ENCODE measurements at places on chromosomes 4 and X.
A peak's percentile ranks its signal among the peaks of the same experiment; 100 is the strongest.

DNA sequence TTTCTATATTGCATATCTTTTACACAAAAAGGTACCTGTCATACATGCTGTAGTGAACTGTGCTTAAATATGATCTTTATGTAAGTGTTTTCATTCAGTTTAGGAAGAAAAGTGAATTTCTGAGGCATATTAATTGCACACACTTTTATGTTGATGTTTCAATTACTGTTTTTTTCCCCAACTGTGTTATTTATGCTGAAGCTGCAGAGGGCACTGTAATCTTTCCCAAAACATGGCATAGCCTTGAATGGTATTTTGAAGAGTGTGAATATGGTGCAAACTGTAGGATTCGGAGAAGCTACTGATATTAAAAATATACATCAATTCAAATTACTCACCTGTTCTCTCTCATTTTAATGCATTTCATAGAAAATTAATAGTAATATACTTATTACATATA lies 6.0 kb upstream of the CENPE start:
- DNase-seq = no peak

- no peak for DNase-seq
These were observed 545.7 kb upstream of the PABPC4L start for GRCh38 chr4:134747108-134747805.

GRCh38 chr4:115054836-115055235 lies 58.6 kb downstream of the NDST4 start:
- no peak for DNase-seq

DNA sequence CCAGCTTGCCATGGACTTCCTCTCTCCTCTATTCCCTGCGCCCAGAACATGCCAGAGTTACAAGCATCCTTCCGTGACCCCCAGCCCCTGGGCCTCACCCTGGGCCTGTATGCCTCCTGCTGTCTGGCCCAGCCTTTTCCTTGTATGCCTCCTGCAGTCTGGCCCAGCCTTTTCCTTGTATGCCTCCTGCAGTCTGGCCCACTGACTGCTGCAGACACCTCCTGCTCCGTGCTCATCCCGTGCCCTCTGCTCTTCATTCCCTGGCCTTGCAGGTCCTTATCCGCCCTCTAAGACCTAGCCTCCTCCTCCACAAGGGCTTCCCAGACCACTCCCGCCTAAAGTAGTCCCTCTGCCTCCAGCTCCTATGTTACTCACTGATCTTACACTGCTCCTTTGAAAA lies 44.2 kb downstream of the IRF2 start:
- DNase-seq = no peak

DNA sequence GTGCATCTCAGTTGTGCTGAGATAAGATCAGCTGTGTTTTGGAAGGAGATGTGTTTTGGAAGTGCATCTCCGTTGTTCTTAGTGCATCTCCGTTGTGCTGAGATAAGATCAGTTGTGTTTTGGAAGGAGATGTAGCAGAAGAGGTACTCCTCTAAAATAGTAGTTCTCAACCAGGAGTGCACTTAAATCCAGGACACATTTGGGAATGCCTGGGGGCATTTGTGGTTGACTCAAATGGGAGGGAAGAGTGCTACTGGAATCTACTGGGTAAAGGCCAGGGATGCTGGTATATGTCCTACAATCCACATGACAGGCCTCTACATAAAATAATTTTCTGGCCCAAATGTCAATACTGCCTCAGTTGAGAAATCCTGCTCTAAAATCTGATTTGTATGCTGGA lies 70.8 kb upstream of the CHRDL1 start:
- no peak for DNase-seq

GRCh38 chr4:40731792-40732245 lies 17.9 kb upstream of the NSUN7 start:
- DNase-seq = no peak

DNA sequence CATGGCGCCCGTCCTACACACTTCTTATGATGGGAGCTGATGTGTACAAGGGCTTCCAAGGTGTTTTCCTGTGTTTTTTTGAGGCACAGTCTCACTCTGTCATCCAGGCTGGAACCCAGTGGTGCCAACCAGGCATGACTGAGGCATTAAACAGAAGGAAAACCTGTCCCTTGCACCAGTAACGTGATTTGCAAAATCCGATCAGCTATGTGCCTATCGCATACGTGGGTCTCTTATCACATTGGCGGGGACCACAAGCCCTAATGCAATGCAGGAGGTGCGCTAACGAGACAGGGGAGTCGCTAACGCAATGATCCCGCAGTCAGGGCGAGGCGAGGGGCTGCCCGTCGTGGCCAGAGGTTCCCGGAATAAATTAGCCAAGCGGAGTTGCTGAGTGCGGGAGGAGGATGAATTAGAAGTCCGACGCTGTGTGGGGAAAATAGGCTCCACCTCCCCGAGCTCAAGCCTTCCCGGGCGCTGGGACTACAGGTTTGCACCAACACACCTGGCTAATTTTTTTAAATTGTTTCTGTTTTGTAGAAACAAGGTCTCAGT lies 162.7 kb downstream of the SHOX start:
- no peak for DNase-seq

GRCh38 chr4:65791111-65791811 lies 121.0 kb upstream of the EPHA5 start:
- no peak for DNase-seq

DNA sequence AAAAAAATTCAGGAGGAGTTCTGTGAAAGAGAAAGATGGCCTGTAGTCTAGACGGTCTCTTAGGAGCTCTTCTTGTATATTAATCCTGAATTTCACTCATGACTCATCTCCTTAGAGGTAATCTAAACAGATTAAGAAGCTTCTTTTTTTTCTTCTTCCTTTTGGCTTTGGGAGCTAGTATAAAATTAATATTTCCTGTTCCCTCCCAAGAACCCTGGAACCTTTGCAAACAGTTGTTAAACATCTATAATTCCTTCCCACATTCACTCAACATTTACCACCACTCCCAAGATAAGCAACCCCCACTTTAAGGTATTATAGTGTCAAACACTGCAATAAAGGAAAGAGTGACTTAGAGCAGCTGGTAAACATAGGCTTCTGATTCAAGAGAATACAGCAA lies 146.4 kb upstream of the EDNRA start:
- DNase-seq = no peak

- DNase-seq = no peak
These were observed 1393.1 kb upstream of the DIAPH2 start for GRCh38 chrX:95291561-95291960.

GRCh38 chrX:132426695-132427281 lies 62.0 kb downstream of the MBNL3 start:
- DNase-seq = no peak

DNA sequence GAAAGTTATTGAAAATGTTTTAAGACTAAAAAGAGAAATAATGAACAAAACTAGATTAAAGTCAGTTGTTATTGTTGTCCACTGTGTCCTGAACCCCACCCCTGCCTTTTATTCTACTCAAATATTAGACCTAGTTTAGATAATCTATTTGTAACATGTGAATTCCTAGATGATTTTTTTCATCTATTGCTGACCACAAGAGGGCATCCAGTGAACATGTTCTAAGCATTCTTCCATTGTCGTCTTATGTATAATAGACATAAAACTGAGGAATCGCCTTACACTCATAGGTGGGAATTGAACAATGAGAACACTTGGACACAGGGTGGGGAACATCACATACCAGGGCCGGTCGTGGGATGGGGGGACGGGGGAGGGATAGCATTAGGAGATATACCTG lies 36.4 kb upstream of the HPRT1 start:
- no peak for DNase-seq

DNA sequence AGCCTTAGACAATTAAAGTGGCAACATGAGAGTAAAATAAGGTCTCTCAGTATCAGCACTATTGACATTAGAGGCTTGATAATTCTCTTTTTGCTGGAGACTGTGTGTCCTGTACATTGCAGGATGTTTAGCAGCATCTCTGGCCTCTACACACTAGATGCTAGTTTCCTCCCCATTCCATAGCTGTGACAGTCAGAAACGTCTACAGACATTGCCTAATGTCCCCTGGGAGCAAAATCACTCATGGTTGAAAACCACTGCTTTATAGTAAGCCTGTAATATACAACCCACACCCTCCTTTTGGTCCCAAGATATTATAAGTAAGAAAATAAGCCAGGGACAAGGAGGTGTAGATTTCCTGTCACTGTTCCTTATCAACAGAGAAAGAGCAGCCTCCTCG lies 166.0 kb downstream of the FRMPD4 start:
- DNase-seq = no peak

GRCh38 chrX:133970076-133970475 lies 15.3 kb downstream of the GPC3 start:
- no peak for DNase-seq

DNA sequence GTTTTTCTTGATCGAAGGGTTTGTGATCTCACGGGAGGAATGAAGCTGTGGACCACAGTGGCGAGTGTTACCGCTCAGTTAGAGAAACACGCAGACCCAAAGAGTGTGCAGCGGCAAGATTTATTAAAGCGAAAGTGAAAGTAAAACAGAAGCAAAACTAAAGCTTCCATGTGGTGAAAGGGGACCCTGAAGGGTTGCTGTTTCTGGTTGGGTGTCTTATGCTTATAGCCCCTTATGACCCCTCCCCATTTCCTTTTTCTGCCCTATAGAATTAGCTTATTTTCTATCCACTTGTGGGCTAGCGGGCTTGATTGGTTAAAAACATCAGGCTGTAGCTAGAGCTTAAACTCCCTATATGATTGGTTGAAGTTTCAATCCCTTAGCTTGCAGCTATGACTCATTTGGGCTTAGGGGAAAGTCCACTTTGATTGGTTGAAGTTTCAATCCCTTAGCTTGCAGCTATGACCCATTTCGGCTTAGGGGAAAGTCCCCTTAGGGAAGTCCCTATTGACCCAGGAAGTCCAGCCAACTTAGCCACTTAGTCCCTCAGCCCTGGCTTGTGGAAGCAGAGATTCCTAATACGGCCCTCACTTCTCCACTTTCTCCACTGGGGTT lies 171.2 kb upstream of the NWD2 start:
- DNase-seq = no peak

- no peak for DNase-seq
These were observed 852 bp upstream of the WDR44 start for GRCh38 chrX:118345045-118345463.

GRCh38 chr4:57136281-57136680 lies 26.1 kb upstream of the IGFBP7 start:
- DNase-seq = no peak

- DNase-seq = peak; percentile 59
These were observed 167.1 kb downstream of the NSUN7 start for GRCh38 chr4:40916880-40917279.

- DNase-seq = no peak
These were observed 137.2 kb upstream of the WDR1 start for GRCh38 chr4:10253765-10254164.

DNA sequence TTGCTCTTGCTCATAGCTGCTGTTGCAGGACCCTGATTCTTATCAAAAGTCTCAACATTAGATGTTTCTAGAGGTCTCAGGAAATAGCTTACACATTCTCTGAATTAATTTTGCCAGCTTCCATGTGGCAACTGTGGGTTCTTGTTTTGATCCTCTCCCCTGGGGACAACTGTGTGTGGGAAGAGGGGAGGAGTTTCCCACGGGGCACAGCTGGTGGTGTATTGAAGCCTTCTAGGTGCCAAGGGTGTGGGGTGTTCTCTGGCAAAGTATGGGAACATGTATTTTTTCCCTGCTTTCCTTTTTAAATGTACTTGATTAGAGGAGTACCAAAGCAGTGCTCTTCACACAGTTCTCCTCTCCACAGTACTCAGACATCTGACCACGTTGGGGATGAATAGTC lies 212.7 kb downstream of the RPA4 start:
- no peak for DNase-seq

- DNase-seq = no peak
These were observed 60.9 kb downstream of the IRF2 start for GRCh38 chr4:184413261-184414046.

- DNase-seq = no peak
These were observed 186.4 kb upstream of the GALNT7 start for GRCh38 chr4:172982151-172982590.

GRCh38 chr4:126582737-126583136 lies 1050.0 kb upstream of the INTU start:
- DNase-seq = no peak

DNA sequence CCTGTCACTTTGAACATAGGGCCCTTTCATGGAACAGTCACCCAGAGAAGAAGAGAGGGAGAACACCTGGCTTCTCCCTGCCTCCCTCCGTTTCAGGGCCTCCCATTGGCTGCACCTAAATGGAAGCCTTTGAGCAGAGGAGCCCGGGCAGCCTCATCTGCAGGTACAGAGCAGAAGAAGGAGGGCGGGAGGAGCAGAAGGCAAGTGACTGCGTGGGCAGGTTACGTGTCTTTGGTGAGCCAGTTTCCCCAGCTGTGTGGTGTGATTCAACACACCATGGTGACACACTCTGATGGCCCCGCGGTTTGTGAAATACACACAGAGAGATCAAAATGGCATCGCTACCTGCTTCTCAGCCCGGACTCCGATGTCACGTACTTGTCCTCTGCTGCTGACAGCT lies 431 bp downstream of the C4orf50 start:
- DNase-seq = no peak

DNA sequence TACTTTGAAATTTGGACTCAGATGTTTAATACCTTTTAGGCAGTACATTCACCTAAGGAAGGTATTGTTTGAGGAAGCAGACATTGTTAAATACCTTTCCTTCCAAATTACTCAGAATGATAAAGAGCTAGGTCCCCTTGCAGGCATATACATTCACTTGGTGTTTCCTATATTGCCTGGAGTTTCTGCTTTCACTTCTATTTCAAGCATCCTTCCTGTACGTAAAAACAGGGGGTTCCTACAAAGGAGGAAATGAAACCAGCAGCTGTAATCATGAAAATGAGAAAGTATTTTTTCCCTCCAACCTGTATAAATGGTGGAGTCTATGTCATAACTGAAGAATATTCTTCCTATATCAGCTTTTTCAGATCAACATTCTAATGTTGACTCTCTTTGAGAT lies 90.4 kb upstream of the RASGEF1B start:
- DNase-seq = peak; percentile 36

GRCh38 chr4:128553686-128554515 lies 255.6 kb upstream of the JADE1 start:
- DNase-seq = no peak

DNA sequence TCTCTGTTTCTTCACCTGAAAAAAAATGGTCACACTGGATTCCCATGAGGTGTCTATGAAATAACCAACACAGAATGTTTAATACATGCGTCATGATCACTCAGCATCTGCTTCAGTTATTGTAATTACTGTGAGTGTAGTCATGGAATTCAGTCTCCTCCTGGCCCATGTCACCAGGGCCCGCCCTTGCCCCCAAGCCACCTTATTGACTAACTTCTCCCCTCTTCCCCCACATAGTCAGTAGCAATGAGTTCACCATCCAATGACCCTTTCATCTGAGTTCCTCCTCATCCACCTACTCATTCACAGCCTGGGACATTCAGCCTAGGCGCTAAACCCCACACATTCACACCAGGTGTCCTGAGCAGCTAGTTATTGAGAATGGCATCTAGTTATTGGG lies 15.6 kb downstream of the PNMA6F start:
- no peak for DNase-seq

DNA sequence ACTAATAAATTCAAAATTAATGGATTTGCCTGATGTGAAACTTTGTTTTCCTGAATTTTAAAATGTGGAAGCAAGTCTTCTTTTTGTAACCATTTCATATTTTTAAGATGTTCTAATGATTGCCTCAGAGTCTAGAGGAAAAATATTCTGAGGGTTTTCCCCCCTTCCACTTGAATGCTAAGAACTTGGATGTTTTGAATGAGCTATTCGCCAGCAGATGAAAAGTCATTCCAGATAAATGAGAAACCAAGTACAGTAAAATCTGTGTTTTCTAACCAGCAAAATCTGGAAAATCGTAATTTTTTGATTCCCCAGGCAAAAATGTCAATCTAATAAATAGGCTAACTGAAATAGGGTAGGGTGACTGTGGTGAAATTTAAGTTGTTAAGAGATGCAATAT lies 45.6 kb downstream of the SLIT2 start:
- DNase-seq = no peak
